ENCODE measurements at places on chromosomes 11 and 22.

DNA sequence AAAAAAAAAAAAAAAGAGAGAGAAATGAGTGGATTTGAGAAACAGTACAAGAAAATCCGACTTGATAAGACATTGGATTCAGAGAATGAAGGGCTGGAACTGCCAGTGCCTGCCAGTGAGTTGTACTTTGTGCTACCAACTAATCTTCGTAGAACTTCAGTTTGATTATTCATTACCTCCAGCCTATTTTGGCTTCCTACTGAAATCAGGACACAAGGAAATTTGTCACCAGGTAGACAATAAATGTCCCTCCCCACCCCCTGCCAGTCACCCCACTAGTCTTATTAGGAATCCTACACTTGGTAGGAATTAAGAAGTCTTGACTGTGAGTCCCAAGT is 21.4 kb upstream of the POLD3 start:
- DNase-seq, result no peak

GRCh38 chr11:111155021-111155420 is 90.5 kb upstream of the POU2AF2 start:
- DNase-seq, result no peak

GRCh38 chr11:78138694-78139421 is 568 bp downstream of the ALG8 start:
- no peak for DNase-seq

DNA sequence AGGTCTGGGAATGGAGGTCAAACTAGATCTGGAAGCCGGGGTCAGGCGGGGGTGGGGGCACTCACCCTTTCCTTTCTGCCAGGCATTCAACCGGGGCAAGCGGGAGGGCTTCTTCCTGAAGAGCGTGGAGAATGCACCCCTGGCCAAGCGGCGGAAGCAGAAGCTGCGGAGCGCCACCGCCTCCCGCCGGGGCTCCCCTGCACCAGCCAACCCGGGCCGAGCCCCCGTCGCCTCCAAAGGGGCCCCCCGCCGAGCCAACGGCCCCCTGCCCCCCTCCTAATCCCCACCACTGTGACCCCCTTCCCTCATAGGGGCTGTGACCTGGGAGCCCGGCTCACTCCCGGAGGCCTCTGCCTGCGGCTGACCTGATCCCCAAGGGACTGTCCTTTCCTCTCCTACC is 12.2 kb downstream of the RPS6KA4 start:
- no peak for DNase-seq

GRCh38 chr11:107996006-107996776 is 12.5 kb upstream of the CUL5 start:
- no peak for DNase-seq

GRCh38 chr22:36961626-36962025 is 48.2 kb downstream of the CSF2RB start:
- DNase-seq, result no peak

GRCh38 chr11:133952199-133953190 is 4.3 kb downstream of the IGSF9B start:
- no peak for DNase-seq

DNA sequence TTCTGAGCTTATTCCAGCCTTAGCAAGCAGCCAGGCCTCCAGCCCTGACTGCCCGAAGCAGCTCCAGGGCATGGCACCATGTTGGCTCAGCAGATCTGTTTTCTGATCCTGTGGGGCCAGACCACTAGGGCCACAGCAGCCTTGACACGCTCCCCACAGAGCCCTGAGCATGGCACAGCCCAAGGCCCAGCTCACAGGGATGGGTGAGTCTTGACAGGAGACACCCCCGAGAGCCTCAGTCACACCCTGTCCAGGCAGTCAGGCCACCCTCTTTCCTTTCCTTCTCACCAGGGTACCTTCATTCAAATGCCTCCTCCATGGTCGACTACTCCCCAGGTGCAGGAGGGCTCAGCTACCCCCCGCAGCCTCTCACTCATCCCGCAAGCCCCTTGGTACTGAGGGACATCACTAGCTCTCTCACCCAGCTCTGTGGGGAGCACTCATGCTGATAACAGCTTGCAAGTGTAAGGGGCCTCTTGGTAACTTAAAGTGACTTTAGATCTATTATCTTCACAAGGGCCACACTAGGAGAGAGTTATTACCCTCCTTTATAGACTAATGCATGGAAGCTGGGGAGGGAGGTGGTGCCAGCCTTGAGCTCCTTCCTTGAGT is 3.9 kb upstream of the CDC42BPG start:
- no peak for DNase-seq

- no peak for DNase-seq
Observed at GRCh38 chr22:39612811-39613548, 42.4 kb downstream of the CACNA1I start.

DNA sequence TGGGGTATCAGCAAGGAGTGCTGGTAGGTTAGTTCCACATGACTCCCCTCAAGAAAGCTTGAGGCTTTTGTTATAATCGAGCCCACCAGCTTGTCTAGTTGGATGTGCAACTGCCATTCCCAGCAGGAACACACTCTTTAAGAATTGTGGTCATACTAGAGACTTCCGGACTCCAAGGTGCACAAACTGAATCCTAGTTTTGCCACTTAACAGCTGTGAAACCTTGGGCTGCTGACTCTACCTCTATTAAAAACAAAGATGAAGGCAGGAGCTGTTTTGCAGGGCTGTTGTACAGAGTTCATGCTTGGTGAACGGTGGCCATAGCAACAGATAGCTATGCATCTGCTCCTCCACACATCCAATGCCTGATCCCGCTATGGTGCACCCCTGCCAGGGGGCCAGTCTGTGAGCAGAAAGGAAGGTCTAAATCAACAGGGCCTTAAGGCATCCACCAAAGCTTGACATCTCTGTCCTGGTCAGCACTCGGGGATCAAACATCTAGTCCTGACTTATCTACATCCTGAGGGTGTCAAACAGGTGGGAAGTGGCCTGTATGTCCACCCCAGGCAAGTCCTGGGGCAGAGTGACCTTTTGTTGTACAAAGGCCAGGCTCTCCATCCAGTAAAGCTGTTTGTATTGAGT is 36.4 kb downstream of the DKK3 start:
- DNase-seq, result no peak

- DNase-seq, result no peak
Observed at GRCh38 chr11:111935317-111936039, 1.7 kb upstream of the DIXDC1 start.

- no peak for DNase-seq
Observed at GRCh38 chr11:45449036-45449601, 163.0 kb upstream of the SYT13 start.

GRCh38 chr22:45966320-45966894 is 10.6 kb downstream of the WNT7B start:
- DNase-seq, result peak; percentile 79

DNA sequence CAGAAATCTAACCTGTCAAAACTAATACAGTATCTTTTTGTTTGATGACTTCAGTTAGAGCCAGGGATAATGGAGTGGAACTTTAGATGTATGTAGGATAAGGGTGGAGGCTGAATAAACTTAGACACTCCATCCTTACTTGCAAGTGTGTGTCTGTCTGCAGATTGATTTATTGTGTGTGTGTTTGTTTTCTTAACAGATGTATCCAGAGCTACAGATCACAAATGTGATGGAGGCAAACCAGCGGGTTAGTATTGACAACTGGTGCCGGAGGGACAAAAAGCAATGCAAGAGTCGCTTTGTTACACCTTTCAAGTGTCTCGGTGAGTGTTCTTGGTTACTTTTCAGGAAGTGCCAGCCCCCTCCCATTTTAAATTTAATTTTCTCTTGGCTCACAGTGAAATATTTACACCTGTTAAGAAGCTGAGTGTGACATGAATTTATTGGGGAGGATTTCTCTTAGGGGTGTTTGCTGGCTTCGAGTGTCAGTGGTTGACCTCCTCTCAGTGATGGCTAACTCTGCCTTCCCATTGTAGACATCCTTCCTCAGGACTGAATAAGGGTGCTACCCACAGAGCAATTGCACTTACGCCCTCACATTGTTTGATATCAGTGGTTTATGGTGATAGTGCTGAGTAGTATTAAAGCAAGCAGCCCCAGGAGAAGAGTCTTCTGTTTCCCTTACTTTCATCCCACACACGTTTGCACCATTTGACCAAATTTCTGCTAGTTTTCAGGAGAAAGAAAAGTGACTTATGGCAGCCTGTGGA is 40.8 kb downstream of the APLP2 start:
- DNase-seq, result no peak

DNA sequence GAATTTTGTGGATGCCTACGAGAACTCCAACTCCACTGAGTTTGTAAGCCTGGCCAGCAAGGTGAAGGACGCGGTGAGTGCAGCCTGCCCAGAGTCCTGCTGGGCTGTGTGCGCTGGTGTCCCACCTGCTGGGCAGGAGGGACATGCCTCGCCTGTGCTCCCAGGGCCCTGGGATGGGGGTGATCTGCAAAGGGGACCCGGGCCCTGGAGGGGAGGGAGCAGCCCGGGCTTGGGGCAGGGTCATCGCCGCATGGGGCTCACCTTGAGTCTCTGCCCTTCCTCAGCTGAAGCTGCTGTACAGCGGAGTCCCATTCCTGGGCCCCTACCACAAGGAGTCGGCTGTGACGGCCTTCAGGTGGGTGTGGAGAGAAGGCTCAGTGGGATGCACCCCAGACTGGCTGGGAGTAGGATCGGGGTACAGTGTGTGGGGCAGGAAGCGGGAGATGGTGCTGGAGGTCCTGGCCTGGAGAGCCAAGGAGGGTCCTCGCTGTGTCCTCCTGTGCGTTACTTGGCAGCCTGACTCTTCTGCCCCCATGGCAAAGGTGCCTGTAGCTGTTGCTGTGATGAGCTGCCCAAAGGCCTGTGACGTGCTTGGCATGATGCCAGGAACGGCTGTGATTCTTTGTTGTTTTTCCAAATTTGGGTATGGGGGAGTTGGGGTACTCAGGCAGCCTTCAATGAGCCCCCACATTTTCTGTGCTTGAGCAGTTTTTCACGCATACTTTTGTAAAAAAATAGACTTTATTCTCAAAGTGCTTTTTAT is 29.2 kb downstream of the ST14 start:
- DNase-seq, result no peak

DNA sequence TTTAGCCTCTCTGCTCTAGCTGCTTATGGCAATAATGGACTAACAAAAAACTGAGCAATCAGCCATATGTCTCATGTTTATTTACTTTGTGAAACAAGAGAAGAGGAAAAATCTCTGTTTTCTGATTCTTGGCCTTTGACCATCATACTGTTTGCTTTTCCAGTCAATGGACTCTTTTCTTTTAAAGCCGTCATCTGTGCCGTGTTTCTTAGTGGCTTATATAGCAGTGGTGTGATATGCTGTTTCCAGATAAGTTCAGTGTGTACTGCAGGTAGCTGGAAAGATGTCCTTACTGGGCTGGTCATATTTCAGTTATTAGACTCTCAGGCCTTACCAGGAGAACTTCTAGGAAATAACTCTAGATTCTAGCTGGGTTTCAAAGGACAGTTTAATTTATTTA is 33.6 kb upstream of the TECTA start:
- peak; percentile 11 for DNase-seq

GRCh38 chr11:123490527-123490926 is 60.5 kb downstream of the GRAMD1B start:
- no peak for DNase-seq

GRCh38 chr22:27100789-27101188 is 443.4 kb downstream of the MIAT start:
- no peak for DNase-seq

GRCh38 chr11:12829131-12829530 is 154.9 kb downstream of the TEAD1 start:
- DNase-seq, result no peak

DNA sequence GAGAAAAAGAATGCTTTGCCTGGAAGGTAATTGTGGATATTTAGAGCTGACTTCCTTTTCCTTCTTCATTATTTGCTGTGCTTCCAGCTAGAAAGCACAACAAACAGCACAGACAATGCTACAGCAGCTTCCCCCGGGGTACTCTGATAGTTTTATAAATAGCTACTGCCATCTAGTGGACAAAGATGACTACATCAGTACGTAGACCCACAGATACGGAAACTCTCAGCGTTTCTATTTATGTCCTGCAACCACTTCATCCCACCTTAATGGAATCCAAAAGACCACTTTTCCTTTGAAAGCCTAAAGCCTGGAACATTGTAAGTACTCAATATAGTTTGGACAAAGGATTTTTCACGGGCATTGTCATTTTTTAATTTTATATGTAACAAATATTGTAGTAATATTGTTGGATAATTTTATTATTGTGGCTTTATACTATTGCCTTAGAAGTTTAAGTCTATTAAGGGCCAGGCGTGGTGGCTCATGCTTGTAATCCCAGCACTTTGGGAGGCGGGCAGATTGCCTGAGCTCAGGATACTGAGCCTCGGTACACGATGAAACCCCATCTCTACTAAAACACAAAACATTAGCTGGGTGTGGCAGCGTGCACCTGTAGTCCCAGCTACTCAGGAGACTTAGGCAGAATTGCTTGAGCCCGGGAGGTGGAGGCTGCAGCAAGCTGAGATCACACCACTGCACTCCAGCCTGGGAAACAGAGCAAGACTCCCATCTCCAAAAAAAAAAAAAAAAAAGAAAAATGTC is 7.5 kb downstream of the HSPA8 start:
- DNase-seq, result peak; percentile 48

GRCh38 chr22:46815896-46816731 is 53.7 kb downstream of the TBC1D22A start:
- DNase-seq, result no peak

DNA sequence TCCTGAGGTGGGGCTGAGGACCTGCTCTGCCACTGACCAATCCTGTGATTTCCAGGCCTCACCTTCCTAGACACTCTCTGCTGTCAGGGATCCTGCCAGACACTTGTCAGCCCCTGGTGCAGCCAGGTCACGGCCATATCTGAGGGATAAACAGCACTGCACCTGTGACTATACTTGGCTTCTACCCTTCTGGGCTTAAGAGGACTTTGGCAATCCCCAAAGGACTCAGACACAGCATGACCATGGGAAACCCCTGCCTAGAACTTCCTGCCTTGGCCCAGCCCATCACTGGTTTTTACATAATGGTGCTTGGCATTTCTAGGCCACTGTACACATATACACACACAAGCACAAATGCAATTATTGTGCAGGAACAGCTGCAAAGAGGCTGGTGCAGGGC is 11.6 kb upstream of the OLFML1 start:
- DNase-seq, result no peak

- DNase-seq, result no peak
Observed at GRCh38 chr11:131894615-131895544, 524.5 kb downstream of the NTM start.

All from SHP77 treated with DMSO at 0.1 percent for 48 hours (cell line).